PC-3 (cell line): ENCODE measurements at places on chromosomes 1 and 21. TPM values are rescaled to one million over a fixed set of nuclear protein-coding genes. Genes with fewer than 3 reads are reported as not detected.

Gene SPRR1A
- not detected in 2 replicates for total RNA-seq

Gene AMY2B
- total RNA-seq = 0.23 and 0.98 TPM in 2 replicates

- H3K27ac ChIP-seq = peak overlapping the region; percentile 44
- peak overlapping the region; percentile 73 for H3K4me3 ChIP-seq
- H3K4me1 ChIP-seq = peaks cover 57% of the 10 kb centered on the region
- H3K36me3 ChIP-seq = no peaks in the 10 kb centered on the region
These were observed 755 bp downstream of the SCMH1 start for GRCh38 chr1:41241354-41241748.

Gene RHBDL2
- total RNA-seq = 3.6 and 10.0 TPM in 2 replicates

- DNase-seq = no peak
- H3K4me3 ChIP-seq = no peak overlapping the region
- H3K36me3 ChIP-seq = no peaks in the 10 kb centered on the region
- no peaks in the 10 kb centered on the region for H3K4me1 ChIP-seq
These were observed 949.7 kb downstream of the AMY1C start for GRCh38 chr1:104699433-104699832.

DNA sequence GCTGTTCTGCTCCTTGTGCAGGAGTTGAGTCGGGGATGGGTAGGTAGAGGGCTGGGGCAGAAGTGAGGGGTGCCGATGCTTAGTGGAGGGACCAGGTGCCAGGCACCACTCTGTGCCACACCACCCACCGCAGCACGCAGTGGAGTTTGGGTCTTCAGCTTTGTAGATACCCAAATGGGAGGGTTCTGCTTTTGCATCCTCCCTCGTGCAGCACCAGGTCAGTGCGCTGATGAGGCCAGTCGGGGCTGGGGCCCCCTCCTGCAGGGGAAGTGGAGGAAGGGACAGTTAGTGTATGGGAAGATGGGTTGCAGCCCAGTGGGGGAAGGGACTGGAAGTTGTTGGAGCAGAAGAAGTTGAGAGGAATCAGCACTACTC lies 244.0 kb downstream of the RHOU start:
- no peaks in the 10 kb centered on the region for H3K4me1 ChIP-seq
- peaks cover 86% of the 10 kb centered on the region for H3K27me3 ChIP-seq
- no peak overlapping the region for H3K27ac ChIP-seq
- H3K36me3 ChIP-seq = no peaks in the 10 kb centered on the region

Gene NMNAT2
- 6.0 and 6.6 TPM in 2 replicates for total RNA-seq

GRCh38 chr1:94327001-94327690 lies 89.8 kb upstream of the ARHGAP29 start:
- no peaks in the 10 kb centered on the region for H3K27me3 ChIP-seq
- DNase-seq = peak; percentile 63
- H3K4me3 ChIP-seq = peak overlapping the region; percentile 26; the same call in 1 of the 2 replicates

Gene LRRC3
- 3.1 and 4.1 TPM in 2 replicates for total RNA-seq

DNA sequence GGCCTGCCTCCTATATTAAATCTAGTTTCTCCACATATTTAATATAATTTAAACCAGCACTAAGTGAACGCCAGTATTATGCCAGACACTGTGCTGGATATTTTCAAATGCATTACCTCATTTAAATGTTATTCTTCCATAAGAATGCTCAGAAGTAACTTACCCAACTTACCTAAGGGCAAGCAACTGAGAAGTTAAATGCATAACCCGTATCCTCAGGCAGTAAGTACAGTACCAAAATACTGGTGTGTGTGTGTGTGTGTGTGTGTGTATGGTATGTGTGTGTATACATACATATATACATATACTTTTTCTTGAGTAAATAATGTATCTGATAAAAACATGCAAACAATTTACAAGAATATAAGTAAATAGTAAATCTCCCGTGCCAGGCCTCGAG lies 9.0 kb upstream of the TRIM45 start:
- no peak overlapping the region for H3K27ac ChIP-seq
- peaks cover 10% of the 10 kb centered on the region; the same call in 1 of the 2 replicates for H3K4me1 ChIP-seq
- H3K4me3 ChIP-seq = no peak overlapping the region
- H3K36me3 ChIP-seq = no peaks in the 10 kb centered on the region
- no peaks in the 10 kb centered on the region for H3K27me3 ChIP-seq
